ENCODE measurements at places on chromosomes 7 and 10.

GRCh38 chr7:82275342-82275741 lies 168.2 kb downstream of the CACNA2D1 start:
- no peak for DNase-seq

DNA sequence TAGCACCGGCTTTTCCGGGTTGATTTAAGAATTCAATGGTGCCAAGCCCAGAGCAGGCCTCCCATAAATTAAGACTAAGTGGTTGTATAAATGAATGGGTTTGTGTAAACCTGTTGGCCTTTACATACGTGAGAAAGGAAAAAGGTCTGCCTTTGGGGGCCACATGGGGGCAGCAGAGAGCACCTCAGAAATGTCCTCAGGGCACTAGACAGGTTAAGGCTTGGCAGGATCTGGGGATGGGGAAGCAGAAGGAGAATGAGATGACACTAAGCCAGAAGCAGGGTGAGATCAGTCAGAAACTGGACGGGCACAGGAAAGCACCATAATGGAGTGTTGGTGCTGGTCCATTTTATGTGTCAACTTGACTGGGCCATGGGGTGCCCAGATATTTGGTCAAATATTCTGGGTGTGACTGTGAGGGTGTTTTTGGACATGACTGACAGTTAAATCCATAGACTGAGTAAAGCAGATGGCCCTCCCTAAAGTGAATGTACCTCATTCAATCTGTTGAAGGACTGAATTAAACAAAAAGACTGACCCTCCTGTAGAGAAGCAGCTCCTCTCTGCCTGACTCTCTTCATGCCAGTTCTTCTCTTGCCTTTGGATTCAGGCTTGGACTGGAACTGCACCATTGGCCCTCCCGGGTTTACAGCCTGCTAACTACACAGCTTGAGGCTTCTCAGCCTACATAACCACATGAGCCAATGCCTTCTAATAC lies 58.9 kb downstream of the FRMPD2 start:
- DNase-seq = peak; percentile 80

DNA sequence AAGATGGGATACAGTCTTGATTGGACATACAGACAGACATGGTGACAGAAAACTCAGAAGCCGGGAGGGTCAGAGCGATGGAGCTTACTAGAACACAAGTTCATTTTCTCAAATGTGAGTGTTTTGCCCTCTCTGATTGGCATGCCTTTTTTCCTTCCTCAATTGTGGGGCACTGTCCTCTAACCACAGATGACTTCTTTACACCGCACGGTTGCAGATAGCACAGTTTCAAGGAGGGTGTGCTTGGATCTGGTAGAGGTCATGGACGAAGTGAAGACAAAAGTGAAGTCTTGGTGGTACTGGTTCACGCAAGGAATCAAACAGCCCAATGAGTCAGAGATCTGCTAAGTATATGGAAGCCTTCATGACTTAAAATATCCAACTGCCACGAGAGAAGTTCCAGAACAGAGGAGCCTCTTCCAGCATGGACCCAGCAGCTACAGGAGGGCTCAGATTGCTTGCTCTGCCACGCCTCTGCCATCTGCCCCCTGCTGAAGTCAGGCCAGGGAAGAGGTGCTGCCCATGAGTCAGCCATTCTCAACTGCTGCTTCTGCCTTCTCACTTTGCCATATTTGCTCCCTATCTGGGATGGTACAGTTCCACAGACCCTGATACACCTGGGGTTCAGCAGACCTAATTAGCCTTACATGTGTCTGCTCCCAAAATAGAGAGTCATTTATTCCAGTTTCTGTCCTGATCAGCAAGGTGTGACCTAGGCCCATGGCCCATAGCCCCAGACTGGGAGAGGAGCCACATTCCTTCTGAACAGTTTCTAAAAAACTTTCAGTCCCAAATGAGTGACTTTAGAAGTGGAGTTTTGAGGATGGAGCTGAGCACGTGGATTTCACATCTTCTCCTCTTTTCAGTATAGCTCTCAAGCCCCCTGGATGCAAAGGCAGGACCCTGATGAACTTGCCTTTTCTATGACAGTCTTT lies 413.8 kb downstream of the KCNMA1 start:
- DNase-seq = no peak

GRCh38 chr7:67754651-67755050 lies 758.0 kb downstream of the TYW1 start:
- DNase-seq = no peak

GRCh38 chr10:15106352-15107013 lies 9.3 kb downstream of the RPP38 start:
- peak; percentile 90 for DNase-seq

All from HT-29 (cell line).